AG10803 (cell line): ENCODE measurements at places on chromosomes 12 and 14.

GRCh38 chr12:126760092-126760491 lies 1506.9 kb upstream of the TMEM132C start:
- no peak for DNase-seq

- no peak for DNase-seq
Measured at GRCh38 chr14:53350866-53351265, 197.7 kb upstream of the DDHD1 start.

DNA sequence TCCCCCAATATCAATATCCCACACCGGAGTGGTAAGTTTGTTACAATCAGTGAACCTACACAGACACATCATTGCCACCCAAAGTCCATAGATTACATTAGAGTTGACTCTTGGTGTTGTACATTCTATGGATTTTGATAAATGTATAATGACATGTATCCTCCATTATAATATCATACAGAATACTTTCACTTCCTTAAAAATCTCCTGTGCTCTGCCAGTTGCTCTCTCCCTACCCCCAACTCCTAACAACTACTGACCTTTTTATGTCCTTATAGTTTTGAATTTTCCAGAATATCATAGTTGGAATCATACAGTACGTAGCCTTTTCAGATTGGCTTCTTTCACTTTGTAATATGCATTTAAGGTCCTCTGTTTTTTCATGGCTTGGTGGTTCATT lies 48.4 kb downstream of the SLC4A8 start:
- DNase-seq = no peak

- DNase-seq = no peak
Measured at GRCh38 chr12:2806700-2807099, 5.8 kb upstream of the ITFG2 start.

DNA sequence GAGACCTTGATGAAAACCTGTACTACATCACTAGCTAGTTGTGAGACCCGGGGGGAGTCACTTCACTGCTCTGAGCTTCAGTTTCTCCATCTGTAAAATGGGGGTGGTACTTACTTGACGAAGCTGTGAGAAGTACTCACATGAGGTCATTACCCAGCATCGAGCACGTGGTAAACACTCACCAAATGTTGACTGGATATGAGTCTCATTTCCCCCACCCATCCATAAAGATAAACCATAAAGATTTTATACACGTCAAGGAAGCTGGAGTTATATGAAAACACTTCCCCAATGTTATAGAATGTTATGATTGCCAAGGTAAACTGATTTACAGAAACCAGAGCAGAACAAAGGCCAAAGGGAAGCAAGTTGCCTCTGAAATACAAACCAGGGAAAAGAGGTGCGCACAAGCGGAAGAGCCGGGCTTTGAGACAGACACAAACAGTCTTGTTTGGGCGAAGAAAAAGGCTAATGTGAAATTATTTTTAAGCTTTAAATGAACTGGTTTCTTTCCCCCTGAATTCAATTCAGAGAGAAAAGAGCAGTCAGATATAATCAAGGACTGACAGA lies 536.8 kb downstream of the MED13L start:
- no peak for DNase-seq
